KBM-7 (cell line): ENCODE measurements at places on chromosomes 11 and 22.

GRCh38 chr22:39990686-39991085 is 4.1 kb upstream of the FAM83F start:
- DNase-seq, result no peak

DNA sequence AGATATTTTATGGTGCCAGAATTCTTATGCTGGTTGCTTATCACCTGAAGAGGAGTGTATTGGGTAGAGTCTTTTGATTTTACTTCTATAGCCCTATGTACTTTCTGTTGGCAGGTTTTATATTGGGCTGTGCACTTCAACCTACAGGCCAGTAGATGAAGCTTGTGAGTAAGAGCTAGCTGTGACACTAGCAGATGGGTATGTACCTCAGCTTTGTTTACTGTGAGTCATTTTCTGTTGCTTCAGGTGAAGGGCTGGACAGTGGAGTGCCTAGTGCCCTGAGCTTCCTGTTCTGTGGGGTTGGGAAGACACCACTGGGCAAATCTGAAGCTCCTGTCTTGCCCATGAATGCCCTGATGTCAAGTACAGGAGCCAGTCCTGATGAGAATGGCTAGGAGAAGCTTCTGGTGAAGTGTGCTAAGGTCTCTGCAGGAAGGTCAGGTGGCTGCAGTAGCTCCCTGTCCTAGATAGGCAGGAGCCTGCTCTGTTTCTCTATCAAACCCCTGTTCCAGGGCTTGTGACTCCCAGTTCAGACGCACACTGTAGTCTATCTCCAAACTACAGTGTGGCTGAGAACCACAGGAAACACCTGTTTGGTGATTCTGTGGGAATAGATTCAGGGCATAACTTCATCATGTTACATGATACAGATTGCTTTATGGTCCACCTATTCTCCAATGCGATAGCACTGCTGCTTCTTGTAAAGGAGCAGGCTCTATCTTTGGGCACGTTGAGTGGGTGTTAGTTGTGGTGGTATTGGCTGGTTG is 755.7 kb downstream of the KCNA4 start:
- no peak for DNase-seq

GRCh38 chr11:105670811-105671210 is 60.9 kb downstream of the GRIA4 start:
- DNase-seq, result no peak

DNA sequence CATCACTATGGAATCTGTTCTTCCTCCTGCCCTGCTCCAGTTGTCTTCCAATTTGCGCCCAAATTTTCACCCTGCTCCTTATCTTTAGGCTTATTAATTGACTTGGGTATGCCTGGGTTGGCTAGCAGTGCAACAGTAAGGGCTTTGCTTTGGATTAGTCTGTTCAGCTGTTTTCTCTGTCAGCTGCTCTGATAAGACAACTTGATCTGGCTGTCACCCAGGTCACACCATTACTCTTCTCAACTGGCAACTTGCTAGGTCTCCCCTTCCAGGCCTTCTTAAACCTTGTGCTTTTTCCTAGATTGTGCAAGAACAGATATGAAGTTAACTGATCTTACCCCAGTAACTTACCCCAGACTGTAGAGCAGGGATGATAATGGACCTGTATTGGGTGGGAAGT is 357.8 kb upstream of the LARGE1 start:
- no peak for DNase-seq

DNA sequence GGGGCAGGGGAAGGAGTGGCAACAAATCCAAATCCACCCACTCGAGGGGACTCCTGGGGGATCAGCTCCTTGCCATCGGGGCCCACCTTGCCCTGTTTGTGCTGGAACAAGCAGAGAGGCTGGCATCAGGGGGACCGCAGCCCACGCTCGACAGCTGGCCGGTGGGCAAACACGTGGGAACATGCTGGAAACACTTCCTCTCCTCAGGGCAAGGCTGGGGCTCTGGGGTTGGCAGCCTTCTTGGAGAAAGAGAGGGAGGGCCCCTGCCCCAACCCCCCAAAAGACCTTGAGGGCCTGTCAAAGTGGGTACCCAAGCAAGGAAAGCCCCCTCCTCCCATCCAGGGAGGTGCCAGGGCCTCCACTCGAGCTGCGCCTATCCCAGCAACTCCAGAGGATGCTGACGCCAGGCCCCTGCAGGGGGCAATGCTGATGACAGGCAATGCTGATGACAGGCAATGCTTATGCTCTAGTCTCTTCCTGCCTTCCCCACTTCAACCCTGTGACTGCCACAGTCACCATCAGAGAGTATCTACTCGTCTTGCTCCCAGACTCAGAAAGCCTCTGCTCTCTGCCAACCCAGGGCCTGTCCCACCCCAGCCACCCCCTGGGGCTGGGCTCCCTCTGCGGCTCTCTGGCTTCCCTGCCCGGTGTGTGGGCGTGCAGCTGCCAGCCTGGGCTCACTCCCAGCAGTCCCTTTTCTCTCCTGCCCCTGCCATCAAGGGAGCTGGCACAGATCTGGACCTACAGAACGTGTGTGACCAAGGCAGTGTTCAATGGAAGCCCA is 6.0 kb downstream of the ESS2 start:
- no peak for DNase-seq

DNA sequence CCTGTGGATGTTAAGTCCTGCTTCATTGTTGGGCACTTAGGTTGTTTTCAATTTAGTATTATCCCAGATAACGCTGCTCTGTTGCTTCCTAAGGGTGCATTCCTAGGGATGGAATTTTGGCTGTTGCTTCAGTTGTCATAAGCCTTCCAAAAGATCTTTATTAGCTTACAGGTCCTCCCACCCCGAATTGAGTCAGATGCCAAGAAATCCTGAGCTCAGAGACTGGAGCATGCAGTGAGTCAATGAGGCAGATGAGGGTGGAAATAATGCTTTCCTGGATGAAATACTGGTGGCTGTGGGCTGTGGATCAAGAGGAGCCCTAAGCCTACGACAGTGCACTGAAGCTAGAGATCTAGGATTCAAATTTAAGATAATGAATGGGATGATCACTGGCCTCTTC is 10.7 kb upstream of the IL18BP start:
- no peak for DNase-seq

GRCh38 chr11:130761560-130762220 is 154.6 kb downstream of the SNX19 start:
- no peak for DNase-seq

- no peak for DNase-seq
Observed at GRCh38 chr11:92286709-92287108, 62.1 kb downstream of the FAT3 start.

GRCh38 chr11:69384251-69385143 is 90.5 kb downstream of the MYEOV start:
- no peak for DNase-seq

DNA sequence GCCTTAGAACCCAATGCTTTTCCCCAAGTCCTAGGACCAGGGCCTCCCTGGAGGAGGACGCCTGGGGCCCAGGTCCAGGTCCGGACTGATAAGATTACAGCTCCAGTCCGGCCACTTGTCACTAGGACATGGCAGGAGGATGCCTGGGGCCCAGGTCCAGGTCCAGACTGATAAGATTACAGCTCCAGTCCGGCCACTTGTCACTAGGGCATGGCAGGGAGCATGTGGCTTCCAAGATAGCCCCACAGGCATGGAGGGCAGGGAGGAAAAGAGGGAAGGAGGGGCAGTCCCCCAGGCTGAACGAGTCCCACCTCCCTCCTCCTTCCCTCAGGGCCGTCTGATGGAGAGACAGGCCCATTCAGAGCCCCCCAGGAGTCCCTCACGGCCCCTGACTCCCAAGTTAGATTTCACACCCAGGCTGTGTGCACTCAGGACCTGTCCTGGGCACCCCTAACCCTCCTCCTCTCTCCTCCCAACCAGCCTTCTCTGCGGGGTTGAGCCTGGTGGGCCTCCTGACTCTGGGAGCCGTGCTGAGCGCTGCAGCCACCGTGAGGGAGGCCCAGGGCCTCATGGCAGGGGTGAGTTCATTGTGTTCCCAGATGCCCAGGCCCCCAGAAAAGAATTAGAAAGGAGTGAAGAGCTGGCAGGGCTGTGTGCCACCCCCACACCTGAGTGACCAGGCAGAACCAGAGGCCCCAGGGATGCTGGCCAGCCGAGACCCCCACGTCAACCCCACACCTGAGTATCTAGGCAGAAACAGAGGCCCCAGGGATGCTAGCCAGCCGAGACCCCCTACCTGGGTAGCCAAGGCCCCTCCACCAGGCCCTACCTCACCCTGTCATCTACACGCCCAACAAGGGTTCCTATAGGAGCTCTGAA is 2.1 kb downstream of the TSPAN32 start:
- no peak for DNase-seq

- DNase-seq, result peak; percentile 82
Observed at GRCh38 chr22:36384766-36385481, 2.8 kb downstream of the MYH9 start.

GRCh38 chr11:120172054-120172911 is 34.4 kb upstream of the TRIM29 start:
- peak; percentile 78 for DNase-seq

- no peak for DNase-seq
Observed at GRCh38 chr11:102111011-102111786, 952 bp downstream of the YAP1 start.

DNA sequence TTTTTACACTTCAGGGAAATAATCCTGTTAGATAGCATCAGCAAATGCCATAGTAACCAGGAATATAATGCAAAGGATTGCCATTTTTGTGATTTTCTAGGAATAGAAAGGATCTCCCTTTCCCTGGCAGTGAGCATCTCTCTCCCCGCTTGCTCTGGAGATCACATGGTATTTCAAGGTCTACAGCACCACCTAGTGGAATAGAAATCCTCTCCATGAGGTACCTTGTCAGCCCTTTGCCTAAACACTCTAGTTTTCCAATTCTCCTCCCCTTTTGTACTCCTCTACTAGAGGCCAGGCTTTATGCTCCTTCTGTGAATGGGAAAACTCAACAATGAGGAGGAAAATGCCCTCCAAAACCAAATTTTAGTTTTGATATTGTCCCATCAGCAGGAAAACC is 78.4 kb downstream of the XRRA1 start:
- DNase-seq, result peak; percentile 64

DNA sequence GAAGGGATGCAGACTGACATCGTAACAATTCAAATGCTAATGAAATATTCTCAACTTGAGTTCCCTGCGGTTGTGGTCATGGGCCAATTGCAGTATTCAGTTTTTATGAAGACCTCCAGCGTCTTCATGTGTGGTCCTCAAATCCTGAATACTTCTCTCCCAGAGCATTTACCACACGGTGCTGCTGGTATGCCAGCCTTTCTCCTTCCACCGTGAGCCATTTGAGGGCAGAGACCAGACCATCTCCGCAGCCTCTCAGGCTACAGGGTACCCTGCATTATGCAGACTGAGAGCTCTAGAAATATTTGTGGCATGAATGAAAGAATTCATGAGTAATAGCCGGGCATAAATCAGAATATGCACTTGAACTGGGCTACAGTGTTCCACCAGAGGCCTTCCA is 289.7 kb downstream of the ST3GAL4 start:
- no peak for DNase-seq

- no peak for DNase-seq
Observed at GRCh38 chr22:22940961-22941605, 53.5 kb downstream of the IGLL5 start.

GRCh38 chr22:45420011-45420410 is 6.5 kb downstream of the RIBC2 start:
- DNase-seq, result no peak

- DNase-seq, result no peak
Observed at GRCh38 chr11:103109818-103110388, 677 bp downstream of the DYNC2H1 start.

DNA sequence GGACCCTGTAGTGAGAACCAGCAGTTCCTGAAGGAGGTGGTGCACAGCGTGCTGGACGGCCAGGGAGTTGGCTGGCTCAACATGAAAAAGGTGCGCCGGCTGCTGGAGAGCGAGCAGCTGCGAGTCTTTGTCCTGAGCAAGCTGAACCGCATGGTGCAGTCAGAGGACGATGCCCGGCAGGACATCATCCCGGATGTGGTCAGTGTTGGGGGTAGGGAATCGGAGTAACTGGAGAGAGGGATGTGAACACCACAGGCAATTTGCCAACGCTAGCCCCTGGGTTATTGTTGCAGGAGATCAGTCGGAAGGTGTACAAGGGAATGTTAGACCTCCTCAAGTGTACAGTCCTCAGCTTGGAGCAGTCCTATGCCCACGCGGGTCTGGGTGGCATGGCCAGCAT is 19.9 kb downstream of the MADD start:
- DNase-seq, result no peak

DNA sequence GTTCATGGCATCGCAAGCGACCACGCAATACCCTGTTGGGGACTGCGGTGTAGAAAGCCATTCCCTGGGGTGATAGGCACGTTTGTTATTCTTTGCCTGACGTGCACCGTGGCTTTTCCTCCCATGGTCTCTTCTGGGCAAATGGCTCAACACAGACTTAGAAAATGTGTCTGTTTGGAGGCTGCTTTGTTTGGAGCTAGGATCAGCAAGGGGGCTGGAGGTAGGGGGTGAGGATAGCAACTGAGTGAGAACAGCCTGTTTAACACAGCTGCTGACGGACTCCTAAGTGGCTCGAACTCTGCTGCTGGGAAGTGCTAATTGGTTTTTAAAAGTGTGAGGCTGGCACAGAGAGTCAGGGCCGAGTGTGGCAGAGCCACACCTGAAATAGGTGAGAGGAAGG is 16.1 kb upstream of the CHRM4 start:
- no peak for DNase-seq

DNA sequence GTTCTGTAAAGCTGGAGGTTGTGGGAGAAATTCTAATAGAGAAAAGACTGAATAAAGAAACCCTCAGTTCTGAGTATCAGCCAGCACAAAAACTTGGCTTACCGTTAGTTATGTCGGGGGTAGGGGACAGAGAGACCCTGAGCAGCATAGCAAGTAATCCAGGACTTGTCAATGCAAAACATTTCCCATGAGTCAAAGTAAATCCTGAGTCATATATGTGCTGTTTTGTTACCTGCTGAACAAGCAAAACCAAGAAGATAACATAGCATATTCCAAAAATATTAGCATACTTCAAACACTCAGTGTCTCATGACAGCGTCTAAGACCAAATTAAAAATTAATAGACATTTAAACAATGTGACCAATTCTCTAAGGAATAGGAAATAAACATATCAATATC is 75.1 kb upstream of the LUZP2 start:
- DNase-seq, result no peak

DNA sequence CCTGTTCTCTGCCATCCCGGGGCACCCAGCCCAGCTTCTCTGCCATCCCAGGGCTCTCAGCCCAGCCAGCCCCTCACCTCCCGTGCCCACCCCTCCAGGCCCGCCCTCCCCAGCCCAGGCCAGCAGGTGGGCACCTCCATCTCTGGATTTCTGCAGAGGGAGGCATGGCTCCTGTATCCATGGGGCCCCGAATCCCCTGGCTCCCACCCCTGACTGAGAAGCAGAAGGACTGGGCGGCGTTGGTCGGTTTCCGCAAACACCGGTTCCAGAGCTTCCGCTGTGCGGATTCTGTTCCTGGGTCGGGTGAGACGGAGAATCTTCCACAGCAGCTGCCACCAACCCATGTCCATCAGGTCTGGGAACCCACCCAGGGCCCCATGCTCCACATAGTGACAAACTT is 240.3 kb downstream of the BRD1 start:
- no peak for DNase-seq

DNA sequence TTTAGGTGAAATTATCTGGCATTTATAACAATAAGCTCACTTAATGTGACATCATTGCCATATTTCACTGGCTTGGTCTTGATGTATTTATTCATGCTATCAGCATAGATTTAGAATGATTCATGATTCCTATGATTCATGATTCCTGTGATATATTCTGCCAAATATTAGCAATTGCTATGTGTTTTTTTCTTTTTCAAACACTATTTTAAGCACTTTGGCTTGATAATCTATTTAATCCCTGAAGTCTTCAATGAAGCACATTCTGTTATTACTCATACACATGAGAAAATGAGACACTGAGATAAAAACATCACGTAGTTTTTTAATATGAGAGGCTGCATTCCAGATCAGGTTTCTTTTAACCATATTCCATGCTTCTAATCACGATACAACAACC is 78.5 kb downstream of the LUZP2 start:
- DNase-seq, result no peak

- DNase-seq, result no peak
Observed at GRCh38 chr11:106032861-106033260, 10.8 kb upstream of the MSANTD4 start.
